ENCODE measurements at places on chromosomes 6 and 20. TPM values are rescaled to one million over a fixed set of nuclear protein-coding genes. Genes with fewer than 3 reads are reported as not detected.

Gene SLC17A1
- total RNA-seq, result not detected

Gene BMP6
- 5.4 TPM for total RNA-seq

Gene TRERF1
- 4.2 TPM for total RNA-seq

Gene UBE2C
- total RNA-seq, result 11.4 TPM

Gene KIF25
- not detected for total RNA-seq

Gene C20orf144
- total RNA-seq, result 0.13 TPM

Gene EPHA7
- under 0.01 TPM for total RNA-seq

Gene TCP11
- 0.13 TPM for total RNA-seq

Gene F13A1
- not detected for total RNA-seq

Gene SYS1
- total RNA-seq, result 19.5 TPM

Gene CLIC1
- total RNA-seq, result 832 TPM

Gene LTA
- total RNA-seq, result not detected

Gene SCRT2
- not detected for total RNA-seq

Gene GNAS
- 636 TPM for total RNA-seq

Gene WASF1
- total RNA-seq, result 2.5 TPM

Gene OR2H2
- not detected for total RNA-seq

Gene BPIFA1
- not detected for total RNA-seq

Gene CEP85L
- total RNA-seq, result 11.8 TPM

Gene RAB32
- total RNA-seq, result 72.8 TPM

Gene IP6K3
- not detected for total RNA-seq

Gene FAM217A
- not detected for total RNA-seq
